ENCODE measurements at places on chromosomes 2 and 18.
A peak's percentile ranks its signal among the peaks of the same experiment; 100 is the strongest.

DNA sequence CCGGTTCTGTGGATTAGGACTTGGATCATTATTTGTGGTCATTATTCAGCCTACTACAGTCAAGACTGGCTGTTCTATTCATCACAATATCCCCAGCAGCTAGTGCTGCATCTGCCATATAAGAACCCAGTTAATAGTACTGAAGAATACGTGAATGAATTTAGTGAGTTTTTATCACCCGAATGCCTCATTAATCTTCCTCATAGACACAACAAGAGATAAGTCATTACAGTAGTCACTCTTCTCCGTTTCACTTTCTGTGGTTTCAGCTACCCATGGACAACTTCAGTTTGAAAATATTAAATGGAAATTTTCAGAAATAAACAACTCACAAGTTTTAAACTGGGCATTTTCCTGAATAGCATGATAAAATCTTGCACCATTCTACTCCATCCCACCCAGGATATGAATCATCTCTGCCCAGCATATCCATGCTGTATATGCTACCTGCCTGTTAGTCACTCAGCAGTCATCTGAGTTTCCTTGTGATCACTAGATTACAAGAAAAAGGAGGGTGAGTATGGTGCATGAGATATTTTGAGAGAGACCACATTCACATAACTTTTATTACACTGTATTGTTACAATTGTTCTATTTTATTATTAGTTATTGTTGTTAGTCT lies 363.7 kb upstream of the CHAC2 start:
- H3K27me3 ChIP-seq = no peaks in the 10 kb centered on the region
- no peaks in the 10 kb centered on the region for H3K4me1 ChIP-seq
- H3K27ac ChIP-seq = no peak overlapping the region
- H3K36me3 ChIP-seq = no peaks in the 10 kb centered on the region

GRCh38 chr2:71811726-71812125 lies 335.9 kb downstream of the CYP26B1 start:
- no peak overlapping the region for H3K27ac ChIP-seq
- no peaks in the 10 kb centered on the region for H3K27me3 ChIP-seq
- no peaks in the 10 kb centered on the region for H3K36me3 ChIP-seq
- no peak overlapping the region for H3K4me3 ChIP-seq

DNA sequence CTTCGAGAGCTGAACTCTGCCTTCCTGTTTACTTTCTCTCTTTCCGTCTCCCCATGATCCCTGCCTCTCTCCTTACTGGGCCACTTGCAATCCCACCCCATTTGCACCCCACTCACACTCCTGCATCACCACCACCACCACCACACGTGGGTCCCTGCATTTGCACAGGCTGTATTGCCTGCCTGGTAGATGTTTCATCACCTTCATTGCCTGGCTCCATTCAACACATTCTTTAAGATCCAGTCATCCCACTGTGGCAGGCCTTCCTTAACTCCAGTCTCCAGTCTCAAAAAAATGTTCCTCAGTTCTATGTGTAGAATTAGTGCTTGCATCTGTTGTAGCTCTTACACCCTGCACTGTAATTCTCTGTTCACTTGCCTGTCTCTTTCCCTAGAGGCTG lies 13.9 kb downstream of the NOSTRIN start:
- H3K4me1 ChIP-seq = no peaks in the 10 kb centered on the region
- no peak overlapping the region for H3K27ac ChIP-seq
- no peak overlapping the region for H3K4me3 ChIP-seq

DNA sequence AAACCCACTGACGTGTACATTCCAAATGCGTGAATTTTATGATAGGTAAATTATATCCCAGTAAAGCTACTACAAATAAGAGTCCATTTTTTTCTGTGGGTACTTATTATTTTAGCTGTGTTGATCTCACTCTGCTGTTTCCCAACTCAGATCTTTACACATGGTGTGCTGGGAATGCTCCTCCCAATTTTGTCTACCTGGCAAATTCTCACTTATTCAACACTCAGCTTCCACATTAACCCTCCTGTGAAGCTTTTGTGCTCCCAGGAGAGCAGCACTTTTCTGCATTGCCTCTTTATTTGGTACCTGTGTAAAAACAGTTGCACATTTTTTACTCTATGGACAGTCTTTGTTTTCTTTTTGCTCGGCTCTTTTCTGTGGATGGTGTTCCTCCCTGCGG lies 38.6 kb upstream of the ATP5MC3 start:
- H3K4me1 ChIP-seq = no peaks in the 10 kb centered on the region
- H3K27ac ChIP-seq = no peak overlapping the region
- DNase-seq = no peak
- H3K36me3 ChIP-seq = no peaks in the 10 kb centered on the region
- H3K27me3 ChIP-seq = no peaks in the 10 kb centered on the region
- H3K4me3 ChIP-seq = no peak overlapping the region

GRCh38 chr2:152099367-152100050 lies 665 bp upstream of the CACNB4 start:
- H3K4me3 ChIP-seq = peak overlapping the region; percentile 65
- H3K27me3 ChIP-seq = no peaks in the 10 kb centered on the region
- peak overlapping the region; percentile 58 for H3K27ac ChIP-seq

GRCh38 chr18:25066516-25066915 lies 285.4 kb downstream of the ZNF521 start:
- no peaks in the 10 kb centered on the region for H3K27me3 ChIP-seq
- H3K4me3 ChIP-seq = no peak overlapping the region
- DNase-seq = no peak
- no peaks in the 10 kb centered on the region for H3K36me3 ChIP-seq

DNA sequence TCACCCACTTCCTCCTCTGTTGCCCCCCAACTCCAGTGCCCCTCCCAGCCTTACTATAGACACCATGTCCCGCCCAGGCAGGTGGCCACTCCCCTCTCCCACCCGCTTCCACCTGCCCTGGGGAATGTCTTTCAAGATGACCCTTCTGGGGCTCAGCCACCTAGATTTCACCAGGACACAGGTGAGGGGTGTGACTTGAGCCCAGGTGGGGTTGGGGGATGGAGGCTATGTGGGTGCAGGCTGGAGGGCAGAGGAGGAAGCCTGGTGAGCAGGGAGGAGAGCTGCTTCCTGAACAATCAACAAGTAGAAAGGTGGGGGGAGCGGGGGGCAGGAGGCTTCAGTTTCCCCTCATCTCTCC lies 8.7 kb downstream of the ADRA2B start:
- no peak overlapping the region for H3K4me3 ChIP-seq
- DNase-seq = no peak
- H3K4me1 ChIP-seq = peaks cover 9% of the 10 kb centered on the region
- no peaks in the 10 kb centered on the region for H3K36me3 ChIP-seq
- no peaks in the 10 kb centered on the region for H3K27me3 ChIP-seq

- no peak for DNase-seq
- no peaks in the 10 kb centered on the region for H3K27me3 ChIP-seq
- no peak overlapping the region for H3K4me3 ChIP-seq
- H3K27ac ChIP-seq = no peak overlapping the region
- no peaks in the 10 kb centered on the region for H3K4me1 ChIP-seq
Observed at GRCh38 chr2:55498582-55498981, 20.9 kb upstream of the CFAP36 start.

DNA sequence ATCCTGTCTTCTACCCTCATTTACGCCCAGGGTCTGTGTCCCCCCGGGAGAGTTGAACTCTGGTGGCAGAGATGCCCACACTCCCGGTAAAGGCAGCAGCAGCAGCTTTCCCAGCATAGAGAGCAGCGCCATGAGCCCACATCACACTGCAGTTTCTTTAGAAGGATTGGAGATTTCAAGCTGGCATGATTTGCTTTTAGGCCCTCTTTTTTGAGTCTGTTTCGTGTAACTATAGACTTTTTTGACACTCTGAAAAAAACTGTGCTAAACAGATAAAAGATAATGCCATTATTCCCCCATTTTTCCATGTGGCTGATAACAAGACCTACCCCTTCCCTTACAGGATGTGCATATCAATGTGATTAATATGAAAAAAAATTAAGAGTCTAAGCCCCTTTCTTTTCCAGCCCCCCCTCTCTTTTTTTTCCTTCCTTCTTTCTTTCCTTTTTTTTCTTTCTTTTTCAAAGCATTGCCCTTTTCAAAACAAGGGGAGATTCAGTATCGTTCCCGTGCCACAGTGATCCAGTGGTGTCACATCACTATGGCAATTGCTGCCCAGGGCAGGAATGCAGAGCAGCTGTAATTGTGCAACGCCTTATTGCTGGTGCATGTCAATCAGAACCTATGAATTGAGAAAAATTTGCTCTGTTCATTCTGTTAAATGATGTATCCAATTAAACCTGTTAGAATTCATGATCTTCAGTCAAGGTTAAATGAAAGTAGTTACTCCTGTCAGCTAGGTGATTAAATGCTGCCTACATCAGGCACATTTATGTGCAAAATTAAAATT lies 104.5 kb downstream of the CDCA7 start:
- H3K4me3 ChIP-seq = no peak overlapping the region
- no peaks in the 10 kb centered on the region for H3K4me1 ChIP-seq
- H3K36me3 ChIP-seq = no peaks in the 10 kb centered on the region
- no peaks in the 10 kb centered on the region for H3K27me3 ChIP-seq

- no peak overlapping the region for H3K4me3 ChIP-seq
- DNase-seq = no peak
- H3K27me3 ChIP-seq = no peaks in the 10 kb centered on the region
- no peaks in the 10 kb centered on the region for H3K36me3 ChIP-seq
- no peak overlapping the region for H3K27ac ChIP-seq
- H3K4me1 ChIP-seq = peaks cover 4% of the 10 kb centered on the region
Observed at GRCh38 chr2:152508446-152508845, 173.5 kb downstream of the FMNL2 start.

DNA sequence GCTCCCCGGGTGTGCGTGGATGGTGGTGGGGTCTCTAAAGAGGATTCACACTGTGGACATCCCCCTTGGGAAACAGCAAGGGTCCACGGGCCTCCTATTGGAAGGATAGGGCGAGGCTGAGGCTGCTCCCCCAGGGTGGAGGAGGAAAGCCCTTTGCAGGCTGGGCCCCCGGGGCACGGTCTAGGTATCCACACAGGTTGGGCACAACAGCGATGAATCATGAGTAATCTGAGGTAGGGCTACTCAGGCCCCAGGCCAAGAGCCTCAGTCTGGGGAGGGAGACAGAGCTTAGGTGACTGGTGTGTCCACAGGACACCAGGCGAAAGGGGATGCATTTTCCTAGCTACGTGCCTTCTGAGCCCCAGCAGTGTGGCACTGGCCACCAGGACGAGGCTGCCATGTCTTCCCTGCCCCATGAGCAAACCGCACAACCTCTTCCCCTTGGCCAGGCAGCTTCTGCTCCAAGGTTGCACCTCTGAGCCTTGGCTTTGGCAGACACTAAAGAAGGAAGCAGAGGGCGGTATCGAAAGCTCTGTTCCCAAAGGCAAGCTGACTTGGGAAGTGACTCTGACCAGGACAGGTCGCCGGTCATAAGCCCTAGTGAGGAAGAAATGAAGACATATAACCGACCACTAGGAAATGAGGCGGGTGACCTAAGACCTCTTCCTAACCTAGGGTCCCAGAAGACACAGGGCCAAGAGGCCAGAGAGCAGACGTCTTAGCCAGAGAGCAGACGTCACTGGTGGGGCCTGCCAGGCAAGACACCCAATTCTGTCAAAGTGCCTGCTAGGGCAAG lies 14.6 kb upstream of the SEMA4C start:
- H3K4me1 ChIP-seq = peaks cover 74% of the 10 kb centered on the region
- DNase-seq = no peak
- H3K4me3 ChIP-seq = no peak overlapping the region
- no peaks in the 10 kb centered on the region for H3K36me3 ChIP-seq
- H3K27ac ChIP-seq = no peak overlapping the region
- no peaks in the 10 kb centered on the region for H3K27me3 ChIP-seq
